Stimulated activated CD4-positive, alpha-beta T cell treated with anti-CD3 and anti-CD28 coated beads, Interleukin-4, amount 100 ng/mL, for 4 hours (primary cell): ENCODE measurements at places on chromosomes 12 and 14.
A peak's percentile ranks its signal among the peaks of the same experiment; 100 is the strongest.

GRCh38 chr14:105465209-105466031 lies 9.2 kb upstream of the CRIP2 start:
- DNase-seq = no peak

DNA sequence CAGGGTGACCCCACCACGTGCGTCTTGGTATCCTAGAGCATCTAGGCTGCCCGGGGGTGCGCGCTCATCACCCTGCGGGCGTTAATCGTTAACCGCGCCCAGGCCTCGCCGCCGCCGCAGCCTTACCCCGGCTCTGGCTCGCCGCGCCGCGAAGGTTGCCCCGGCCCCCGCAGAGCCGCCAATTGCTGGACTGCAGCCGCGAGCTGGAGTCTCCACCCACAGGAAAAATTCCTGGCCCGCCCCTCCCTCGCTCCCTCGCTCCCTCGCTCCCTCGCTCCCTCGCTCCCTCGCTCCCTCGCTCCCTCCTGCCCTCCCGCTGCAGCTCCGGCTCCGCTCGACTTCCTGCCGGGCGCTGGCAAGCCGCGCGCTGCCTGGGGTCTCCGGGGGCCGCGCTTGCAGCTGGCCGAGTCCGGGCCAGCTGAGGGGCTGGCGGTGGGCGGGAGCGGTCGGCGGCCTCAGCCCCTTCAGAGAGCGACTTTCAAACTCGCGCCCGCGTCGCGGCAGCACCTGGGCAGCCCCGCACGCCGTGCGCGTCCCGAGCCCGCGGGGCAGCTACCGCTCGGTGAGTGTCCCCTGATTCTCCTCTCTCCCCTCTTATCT lies at the start of gene PLEKHG3:
TSS of gene PLEKHG3 (plus strand) at position 282 of the 600 bp plus-strand sequence. CDS start 23,208 bp downstream, outside the sequence.
- DNase-seq = peak; percentile 8

GRCh38 chr12:51814311-51815088 lies 34.0 kb downstream of the FIGNL2 start:
- peak; percentile 50 for DNase-seq

- no peak for DNase-seq
Measured at GRCh38 chr12:116697716-116698115, 40.2 kb downstream of the SPRING1 start.

- DNase-seq = no peak
Measured at GRCh38 chr12:88634008-88634407, 53.7 kb upstream of the KITLG start.

DNA sequence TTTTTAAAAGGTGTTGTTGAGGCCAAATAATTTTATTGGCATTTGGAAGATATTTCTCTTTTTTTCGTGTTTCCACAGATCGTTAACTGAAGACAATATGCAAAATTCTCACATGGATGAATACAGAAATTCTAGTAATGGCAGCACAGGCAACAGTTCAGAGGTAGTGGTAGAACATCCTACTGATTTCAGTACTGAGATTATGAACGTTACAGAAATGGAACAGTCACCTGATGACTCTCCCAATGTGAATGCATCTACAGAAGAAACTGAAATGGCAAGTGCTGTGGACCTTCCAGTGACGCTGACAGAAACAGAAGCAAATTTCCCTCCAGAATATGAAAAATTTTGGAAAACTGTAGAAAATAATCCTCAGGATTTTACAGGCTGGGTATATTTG lies 11.2 kb downstream of the PRPF39 start:
- DNase-seq = no peak
